GM23338 (cell line): ENCODE measurements at places on chromosomes 16 and 17.

DNA sequence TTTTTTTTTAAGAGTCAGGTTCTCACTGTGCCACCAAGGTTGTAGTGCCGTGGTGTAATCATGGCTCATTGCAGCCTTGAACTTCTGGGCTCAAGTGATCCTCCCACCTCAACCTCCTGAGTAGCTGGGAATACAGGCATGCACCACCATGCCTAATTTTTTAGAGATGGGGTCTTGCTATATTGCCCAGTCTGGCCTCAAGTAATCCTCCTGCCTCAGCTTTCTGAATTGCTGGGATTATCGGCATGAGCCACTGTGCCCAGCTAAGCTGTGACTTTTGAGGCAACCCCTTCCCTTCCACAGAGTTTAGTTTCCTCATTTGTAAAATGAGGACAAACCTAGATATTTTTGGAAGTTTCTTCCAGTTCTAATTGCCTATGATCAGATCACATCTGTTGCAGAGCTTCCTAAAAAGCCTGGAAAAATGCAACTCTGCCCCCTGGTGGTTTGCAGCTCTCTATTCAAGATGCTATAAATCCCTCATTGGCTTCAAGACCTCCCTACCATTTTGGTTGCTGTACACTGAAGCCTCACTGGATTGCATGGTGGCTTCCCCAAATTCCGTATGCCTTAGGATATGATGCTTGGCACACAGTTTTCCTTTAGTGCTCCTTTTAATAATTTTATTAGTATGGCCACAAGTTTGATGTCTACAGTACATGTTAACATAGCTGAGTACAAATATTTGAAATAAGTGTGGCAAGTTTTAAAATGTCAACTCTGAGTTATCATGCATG is 19.3 kb downstream of the GDE1 start:
- peak; percentile 90 for DNase-seq

GRCh38 chr16:65666132-65666941 is 544.5 kb upstream of the CDH11 start:
- peak; percentile 19 for DNase-seq

DNA sequence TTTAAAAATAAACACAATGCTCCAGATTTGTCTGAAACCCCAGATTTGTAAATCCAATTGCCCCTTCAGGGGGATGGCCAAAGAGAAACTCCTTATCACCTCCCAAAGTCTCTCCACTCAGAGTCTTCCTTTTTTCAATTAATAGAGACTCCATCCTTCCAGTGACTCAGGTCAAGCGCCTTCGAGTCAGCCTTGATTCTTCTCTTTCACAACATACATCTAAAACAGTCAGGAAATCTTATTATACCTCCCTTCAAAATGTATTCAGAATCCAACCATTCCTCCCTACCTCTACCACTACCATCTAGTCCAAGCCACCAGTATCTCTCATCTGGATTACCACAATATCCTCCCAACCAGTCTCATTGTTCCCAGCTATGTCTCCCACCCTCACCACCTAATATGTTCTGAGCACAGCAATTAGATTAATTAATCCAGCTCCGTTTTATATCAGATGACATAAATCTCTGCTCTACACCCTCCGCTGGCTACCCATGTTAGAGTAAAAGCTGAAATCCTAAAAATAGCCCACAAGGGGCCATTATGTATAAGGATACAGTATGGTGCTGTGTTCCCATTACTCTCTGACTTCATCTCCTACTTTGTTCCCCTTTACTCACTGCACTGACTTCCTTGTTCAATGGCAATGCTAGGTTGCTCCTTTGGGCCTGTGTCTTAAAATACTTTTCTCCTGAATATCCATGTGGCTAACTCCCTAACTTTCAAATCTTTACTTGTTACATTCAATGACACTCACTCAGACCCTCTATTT is 11.8 kb downstream of the SIAH1 start:
- DNase-seq, result no peak

DNA sequence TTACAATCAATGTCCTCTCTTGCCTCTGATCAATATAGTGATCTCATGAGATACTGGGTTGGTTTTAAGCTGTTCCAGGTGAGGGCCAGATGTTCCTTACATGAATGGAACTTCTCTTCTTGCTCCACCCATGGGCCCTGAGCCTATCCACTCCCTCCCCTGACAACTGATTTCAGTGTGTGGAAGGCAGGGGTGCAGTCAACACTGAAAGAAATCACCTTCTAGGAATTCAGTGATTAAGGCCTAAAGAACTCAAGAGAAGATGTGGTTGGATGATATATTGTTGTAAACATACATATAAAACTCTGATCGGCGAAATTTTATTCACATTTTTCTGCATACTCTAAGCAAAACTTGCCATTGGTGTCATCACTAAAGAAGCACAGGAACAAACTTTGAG is 6.7 kb upstream of the GOSR2 start:
- no peak for DNase-seq

- no peak for DNase-seq
Measured at GRCh38 chr17:48439875-48440505, 10.0 kb upstream of the SKAP1 start.

DNA sequence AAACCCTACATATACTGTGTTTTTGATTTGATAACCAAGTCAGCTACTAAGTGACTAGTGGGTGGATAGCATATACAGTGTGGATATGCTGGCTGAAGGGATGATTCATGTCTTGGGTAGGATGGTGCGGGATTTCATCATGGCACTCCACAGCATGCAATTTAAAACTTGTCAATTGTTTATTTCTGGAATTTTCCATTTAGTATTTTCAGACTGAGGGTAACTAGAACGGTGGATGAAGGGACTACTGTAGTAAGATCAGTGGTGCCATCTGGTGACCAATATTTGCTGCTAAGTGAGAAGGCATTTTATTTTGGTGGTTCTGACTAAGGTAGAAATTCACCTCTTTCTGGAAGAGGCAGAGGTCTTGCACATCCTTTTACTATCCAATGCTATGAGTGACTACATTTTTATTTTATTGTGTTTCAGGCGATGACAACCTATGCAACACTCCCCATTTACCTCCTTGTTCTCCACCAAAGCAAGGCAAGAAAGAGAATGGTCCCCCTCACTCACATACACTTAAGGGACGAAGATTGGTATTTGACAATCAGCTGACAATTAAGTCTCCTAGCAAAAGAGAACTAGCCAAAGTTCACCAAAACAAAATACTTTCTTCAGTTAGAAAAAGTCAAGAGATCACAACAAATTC is 3.1 kb downstream of the CDC6 start:
- peak; percentile 78 for DNase-seq

DNA sequence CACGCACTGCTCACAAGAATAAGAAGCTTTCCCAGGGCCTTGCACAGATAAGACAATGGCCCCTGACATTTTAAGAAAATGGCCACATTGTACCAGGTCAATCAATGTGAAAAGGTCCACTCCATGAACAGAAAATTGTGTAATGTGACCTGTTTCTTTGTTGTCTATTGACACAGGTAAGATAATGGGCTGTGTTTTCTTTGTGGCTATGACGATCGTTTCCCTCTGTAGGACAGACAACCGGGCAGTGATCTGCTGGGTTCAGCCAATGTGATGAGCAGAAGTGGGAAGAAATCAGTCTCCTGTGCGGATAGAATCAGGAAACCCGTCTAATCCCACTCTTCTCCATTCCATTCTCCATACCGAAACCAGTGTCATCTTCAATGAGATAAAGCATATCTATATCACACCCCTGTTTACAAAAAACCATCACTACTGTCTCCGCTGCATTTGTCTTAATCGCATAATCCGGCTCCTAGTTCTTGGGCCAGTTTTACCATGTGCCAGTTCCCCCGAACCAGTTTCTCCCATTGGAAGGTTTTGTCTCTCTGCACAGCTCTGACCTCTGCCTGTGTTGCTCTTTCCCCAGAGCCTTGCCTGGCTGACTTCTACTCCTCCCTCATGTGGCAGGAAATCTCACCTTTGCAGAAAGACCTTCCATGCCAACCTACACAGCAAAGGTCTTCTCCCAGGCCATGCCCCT is 66.9 kb upstream of the ATF7IP2 start:
- no peak for DNase-seq

DNA sequence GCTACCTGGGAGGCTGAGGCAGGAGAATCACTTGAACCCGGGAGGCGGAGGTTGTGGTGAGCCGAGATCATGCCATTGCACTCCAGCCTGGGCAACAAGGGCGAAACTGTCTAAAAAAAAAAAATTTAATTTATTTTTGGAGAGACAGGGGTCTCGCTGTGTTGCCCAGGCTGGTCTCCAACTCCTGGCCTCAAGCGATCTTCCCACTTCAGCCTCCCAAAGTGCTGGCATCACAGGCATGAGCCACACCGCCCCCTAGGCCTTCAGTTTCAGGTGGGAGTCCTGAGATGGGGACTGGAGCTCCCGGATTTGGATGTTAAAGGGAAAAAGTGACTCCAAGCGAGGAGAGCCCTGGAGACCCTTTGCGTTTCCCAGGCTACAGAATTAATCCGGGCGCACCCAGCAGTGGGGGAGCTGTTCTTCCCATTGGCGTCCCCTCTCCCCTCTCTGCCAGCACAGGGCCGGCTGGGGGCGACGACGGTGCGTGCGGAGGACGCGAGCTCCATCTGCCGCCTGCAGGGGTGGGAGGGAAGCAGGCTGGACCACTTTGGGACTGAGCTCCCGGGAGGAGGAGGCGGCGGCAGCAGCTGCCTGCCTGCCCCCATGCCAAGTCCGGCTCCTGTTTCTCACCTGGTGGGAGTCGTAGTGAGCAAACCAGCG is 49.3 kb upstream of the USP7 start:
- DNase-seq, result peak; percentile 92

DNA sequence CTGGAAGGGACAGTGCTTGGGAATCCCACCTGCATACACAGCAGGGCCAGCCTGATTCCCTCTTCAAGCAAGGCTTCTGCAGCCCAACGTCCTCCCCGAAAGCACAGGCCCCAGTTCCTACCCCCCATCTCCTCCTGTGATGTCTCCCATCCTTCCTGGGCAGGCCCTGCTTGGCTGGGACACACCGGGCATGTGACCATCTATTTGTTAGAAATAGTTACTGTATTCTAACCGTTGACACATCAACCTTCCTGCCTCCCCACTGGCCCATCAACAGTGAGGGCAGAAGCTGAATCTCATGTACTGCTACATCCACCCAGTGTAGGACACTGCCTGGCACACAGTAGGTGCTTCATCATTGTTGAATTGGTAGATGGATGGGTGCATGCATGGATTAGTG is 10.7 kb downstream of the PRR29 start:
- DNase-seq, result no peak

DNA sequence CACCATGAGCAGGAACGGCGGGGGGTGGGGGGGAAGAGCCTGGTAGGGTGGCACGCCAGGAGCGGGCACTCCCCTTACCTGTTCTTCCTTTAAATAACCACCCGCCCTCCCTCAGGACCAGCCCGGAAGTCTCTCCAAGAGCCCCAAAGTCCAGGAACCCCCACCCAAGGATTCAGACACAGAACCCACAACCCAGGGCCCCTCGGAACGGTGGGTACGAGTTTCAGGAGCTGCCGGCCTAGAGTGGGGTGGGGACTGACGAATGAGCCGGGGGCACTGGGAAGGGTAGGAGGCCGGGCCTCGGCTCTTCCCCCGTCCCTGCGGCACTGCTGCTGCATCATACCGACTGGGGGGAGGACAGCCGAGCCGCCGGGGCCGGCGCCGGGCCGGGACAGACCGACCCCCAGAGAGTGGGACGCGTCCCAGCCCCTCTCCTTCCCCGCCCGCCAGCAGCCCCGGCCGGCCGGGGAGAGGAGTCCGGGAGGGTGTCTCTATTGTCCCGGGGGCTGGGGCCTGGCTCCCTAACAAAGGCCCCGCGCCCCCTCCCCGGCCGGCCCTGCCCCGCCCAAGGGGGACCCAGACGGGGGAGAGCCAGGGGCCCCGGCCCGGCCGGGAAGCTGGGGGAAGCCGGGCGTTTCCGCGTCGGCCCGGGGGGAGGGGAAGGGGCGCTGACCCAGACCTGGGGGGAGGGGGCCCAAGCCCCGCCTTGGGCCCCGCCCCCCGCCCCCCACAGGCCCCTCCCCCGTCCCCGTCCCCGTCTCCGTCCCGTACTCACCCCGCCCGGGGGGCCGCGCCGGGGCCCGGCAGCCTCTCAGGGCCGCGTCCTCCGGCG is 747 bp downstream of the ATXN7L3 start:
- DNase-seq, result peak; percentile 82

DNA sequence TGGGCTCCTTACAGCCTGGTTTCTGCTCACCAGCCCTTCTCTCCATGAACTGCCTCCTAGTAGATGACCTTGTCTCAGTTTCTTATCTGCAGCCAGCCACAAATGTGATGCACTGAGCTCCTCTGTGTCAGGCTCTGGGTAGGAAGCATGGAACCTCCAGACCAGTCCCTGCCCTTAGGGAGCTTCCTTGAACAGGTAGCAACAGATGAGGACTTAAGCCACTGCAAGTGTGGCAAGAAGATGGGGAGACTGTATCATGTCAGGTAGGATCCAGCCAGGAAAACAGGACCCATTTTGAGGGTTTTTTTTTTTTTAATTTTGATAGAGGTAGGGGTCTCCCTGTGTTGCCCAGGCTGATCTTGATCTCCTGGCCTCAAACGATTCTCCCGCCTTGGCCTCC is 5.3 kb upstream of the MAP3K14 start:
- no peak for DNase-seq

GRCh38 chr17:50986989-50987660 is 121.0 kb upstream of the TOB1 start:
- DNase-seq, result no peak

DNA sequence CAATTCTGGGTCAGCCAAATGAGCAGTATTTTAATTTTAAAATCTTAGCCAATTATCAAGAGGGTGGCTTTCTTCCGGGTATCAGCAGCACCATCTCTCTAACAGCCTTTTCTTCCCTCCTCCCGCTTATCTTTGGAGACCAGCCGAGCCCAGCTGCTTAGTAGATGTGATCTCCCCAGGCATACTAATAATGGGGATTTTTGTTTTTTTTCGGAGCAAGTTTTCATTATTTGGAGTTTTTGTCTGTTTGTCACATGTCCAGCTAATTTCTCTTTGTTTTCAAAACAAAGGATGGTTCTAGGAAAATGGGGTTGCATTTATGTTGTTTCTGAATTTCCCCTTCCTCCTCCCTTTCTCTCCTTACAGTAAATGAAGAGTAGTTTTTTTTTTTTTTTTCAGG is 170.5 kb upstream of the MPHOSPH6 start:
- no peak for DNase-seq

GRCh38 chr17:41717408-41718286 is 5.5 kb downstream of the GAST start:
- no peak for DNase-seq

DNA sequence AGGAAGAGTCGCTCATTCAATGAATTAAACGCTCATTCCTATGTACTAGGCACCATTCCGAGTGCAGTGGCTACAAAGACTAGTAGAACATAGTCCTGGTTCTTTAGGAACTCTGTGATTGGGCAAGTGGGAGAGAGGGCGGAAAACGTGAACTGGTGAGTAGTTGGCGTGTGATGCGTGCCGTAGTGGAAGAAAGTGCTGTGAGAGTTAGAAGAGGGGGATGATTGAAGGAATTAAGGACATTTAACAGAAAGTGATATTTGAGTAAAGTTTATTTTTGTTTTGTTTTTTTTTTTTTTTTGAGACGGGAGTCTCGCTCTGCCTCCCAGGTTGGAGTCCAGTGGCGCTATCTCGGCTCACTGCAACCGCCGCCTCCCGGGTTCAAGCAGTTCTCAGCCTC is 7.9 kb upstream of the SLFN14 start:
- DNase-seq, result peak; percentile 42

- no peak for DNase-seq
Measured at GRCh38 chr17:67285360-67285759, 40.4 kb upstream of the HELZ start.

- DNase-seq, result no peak
Measured at GRCh38 chr17:75555679-75556153, 30.2 kb downstream of the LLGL2 start.

- DNase-seq, result no peak
Measured at GRCh38 chr17:12859520-12859919, 70.2 kb downstream of the ARHGAP44 start.

- no peak for DNase-seq
Measured at GRCh38 chr16:89633064-89633631, 19.7 kb downstream of the DPEP1 start.

- DNase-seq, result no peak
Measured at GRCh38 chr17:83144421-83145357, 65.3 kb downstream of the METRNL start.
